ENCODE measurements at places on chromosomes 12 and 14.

- DNase-seq, result peak; percentile 92
Measured at GRCh38 chr14:95686935-95687334, 709 bp downstream of the TCL1B start.

GRCh38 chr14:77823378-77823777, 23.5 kb downstream of the ADCK1 start:
- no peak for DNase-seq

GRCh38 chr14:24576771-24577170, 721 bp upstream of the CTSG start:
- DNase-seq, result no peak

DNA sequence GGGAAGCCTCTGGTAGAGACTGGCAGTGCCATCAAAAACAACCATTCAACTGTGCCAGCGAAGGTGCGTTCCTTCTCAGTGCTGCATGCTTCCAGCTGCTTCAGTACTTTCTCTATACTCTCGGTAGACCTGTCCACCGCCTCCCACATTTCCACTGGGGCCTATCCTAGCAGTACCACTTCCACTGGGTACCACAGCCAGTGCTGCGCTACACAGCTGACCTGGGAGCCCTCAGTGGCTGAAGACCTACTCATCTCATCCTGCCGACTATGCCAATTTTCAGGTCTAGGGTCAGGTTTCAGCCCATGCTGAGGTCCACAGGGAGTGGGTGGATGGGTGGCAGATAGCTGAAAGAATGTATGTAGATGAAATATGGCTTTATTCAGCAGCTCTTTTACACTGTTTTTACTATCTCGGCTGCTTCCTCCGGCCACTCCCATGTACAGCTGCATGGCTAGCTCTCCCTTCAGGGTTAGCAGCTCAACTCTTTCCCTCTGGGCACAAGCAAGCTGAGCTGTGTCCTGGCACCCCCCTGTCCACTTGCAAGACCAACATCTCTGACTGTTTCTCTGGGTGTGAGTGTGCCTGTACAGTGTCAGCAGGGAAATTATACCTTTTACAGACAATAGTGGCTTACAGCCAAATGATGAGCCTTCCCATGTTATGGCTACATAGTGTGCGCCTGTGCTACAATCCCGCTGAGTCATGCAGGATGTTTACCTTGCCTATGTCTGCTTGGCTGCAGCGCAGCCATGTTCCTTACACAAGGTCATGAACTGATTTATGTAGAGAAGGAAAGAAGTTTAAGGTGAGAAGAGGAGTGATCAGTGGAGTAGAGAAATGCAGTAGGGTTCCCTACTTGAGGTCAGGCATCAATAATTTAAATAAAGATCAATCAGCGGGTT, 125.7 kb upstream of the DDHD1 start:
- DNase-seq, result peak; percentile 21

- no peak for DNase-seq
Measured at GRCh38 chr12:49545815-49546214, 7.0 kb downstream of the KCNH3 start.

DNA sequence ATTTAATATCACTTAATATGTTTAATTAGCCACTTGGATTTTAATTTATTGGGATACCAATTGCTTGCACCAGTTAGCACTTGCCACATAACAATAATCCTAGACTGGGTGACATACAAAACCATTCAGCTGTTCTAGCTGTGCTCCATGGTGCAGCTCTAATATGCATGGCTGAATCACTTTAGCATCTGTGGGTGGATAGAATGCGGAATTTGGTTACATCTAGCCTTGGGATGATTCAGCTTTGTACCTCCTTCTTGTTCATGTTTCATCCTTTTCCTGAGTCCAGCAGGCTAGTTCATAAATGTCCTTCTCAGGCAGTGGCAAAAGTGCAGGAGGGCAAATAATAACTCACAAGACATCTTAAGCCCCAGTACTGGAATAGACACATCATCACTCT, 1263.0 kb downstream of the LRFN5 start:
- DNase-seq, result no peak

GRCh38 chr12:38776647-38777046, 128.7 kb downstream of the CPNE8 start:
- no peak for DNase-seq

- peak; percentile 54 for DNase-seq
Measured at GRCh38 chr14:73125169-73125588, 11.1 kb upstream of the PSEN1 start.

DNA sequence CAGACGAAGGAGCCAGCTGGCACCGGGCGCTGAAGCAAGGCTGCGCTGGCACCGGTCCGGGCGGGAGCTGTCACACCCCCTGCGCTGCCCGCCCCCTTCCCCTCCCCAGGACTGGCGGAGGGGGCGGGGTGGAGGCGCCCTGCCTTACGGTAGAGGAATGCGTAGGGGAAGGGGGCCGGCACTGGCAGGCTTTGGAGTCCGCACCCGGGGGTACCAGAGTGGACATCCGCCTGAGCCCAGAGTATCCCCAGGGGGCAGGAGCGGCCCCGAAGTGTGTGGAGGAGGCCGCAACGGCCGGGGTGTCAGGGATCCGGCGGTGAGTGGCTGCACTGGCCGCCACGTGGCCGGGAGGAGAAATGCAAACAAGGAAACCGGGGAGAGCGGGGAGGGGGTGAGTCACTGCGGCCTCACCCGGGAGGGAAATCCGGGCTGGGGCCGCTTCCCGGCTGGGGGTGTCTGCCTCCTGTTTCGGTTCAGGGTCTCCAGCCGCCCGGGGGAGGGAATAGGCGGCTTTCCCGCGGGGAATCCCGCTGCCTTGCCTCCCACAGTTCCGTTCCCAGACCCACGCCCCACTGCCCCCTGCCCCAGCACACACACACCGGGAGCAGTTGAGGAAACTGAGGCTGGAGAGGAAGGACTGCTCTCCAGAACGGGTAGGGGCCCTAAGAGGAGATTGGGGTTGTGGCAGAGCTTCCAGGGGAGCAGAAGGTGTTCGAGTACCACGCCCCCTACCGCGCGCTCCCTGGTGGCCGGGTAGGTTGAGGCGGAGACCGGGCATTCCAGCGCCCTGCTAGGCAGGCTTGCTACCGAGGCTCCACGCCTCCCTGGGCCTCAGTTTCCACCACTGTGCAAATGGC, at the start of gene RAPGEF3:
Gene RAPGEF3 (minus strand): TSS at position 47 of the 857 bp plus-strand sequence. CDS start 324 bp downstream, outside the sequence.
- peak; percentile 80 for DNase-seq

GRCh38 chr14:99239661-99240092, 32.3 kb downstream of the BCL11B start:
- DNase-seq, result no peak

DNA sequence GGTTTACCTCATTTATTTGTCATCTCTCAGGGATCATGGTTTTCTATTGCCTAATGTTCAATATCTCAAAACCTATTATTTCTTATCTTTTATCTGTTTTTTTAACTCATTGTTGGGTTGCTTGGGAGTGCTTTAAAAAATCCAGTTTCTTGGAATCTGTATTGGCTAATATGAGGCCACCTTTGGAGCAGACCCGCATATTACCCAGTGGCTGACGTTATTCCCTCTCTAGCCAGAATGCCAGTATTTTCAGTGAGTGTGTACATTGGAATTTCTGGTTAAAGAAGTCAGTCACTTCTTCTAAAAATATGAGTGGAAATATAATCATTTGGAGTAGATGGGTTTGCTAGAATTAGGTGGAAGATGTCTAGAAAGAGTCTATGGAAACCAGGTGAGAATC, 38.3 kb downstream of the PRMT8 start:
- DNase-seq, result no peak

DNA sequence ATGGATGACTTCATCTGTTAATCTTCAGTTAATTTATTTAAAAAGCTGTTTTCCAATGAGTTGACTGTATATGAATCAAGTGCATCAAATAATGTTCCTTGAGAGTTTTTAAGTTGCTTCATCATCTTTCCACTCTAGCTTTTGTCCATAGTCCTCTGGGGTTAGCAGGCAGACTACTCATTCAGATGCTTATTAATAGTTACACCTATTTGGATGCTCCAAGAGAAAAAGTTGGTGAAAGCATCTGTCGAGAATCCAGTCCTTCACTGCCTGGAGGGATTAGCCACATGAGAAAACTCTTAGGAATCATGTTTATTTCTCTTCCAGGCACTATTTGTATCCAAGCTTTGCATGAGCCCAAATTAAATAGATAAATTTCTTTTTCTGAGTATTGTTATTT, 70.2 kb downstream of the DACT1 start:
- DNase-seq, result no peak

DNA sequence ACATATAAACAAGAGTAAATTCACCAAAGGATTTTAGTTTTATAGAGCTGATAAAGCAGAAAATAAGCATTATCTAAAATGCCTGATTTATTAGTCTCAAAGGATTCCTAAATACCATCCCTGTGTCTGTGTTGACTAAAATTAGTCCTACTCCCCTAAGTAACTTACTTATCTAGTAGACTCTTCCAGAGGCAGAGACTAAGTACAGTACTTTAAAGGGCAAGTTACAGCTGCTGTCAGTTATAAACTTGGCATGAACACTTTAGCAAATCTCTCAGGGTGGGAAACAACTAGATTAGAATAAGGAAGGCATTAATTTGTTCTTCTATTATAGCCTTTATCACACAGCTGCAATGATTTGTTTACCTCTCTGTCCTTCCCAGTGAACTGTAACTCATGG, 46.0 kb downstream of the ATP2B1 start:
- DNase-seq, result no peak

GRCh38 chr12:98744680-98745079, 99.6 kb downstream of the APAF1 start:
- no peak for DNase-seq

- DNase-seq, result no peak
Measured at GRCh38 chr14:106013879-106014376, 487.5 kb downstream of the TMEM121 start.

DNA sequence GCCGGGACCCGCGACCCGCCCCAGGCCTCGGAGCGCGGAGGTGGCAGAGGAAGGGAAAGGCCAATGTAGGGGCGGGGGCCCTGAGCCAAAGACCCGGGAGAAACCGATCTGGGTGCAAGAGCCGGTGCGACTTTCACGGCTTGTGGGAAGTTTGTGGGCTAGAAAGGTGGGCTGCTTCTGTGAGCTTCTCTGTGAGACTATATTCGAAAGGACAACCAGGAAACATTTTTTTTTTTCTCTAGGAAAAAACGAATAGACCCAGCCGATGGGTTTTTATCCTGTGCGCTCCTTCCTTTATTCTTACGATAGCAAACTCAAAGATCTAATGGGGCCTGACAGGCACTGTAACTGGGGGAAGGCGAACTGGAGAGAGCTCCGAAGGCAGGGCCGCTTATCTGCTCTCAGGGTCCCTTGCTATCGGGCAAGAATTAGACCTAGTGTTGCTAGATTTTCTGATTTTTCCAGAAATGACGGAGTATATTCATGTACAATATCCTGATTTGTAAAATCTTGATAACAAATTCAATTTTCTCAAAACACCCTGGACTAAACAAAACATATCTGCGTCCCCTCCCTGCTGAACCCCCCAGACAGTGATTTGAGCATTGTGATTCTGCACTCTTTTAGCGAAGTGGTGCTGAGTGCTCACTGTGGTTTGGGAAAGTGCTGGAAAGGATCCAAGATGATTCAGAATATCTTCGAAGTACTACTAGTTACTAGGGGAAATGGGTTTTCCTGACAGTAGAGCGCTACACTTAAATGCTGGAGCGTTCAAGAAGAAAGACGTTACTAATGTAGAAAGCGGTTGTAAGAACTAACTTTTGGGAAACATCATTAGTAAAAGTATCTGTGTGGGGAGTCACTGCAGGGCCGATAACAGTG, 563 bp upstream of the STXBP6 start:
- DNase-seq, result no peak

GRCh38 chr12:105876396-105876927, 262.3 kb downstream of the NUAK1 start:
- DNase-seq, result no peak

GRCh38 chr12:51721282-51721940, 127.1 kb downstream of the FIGNL2 start:
- DNase-seq, result no peak

DNA sequence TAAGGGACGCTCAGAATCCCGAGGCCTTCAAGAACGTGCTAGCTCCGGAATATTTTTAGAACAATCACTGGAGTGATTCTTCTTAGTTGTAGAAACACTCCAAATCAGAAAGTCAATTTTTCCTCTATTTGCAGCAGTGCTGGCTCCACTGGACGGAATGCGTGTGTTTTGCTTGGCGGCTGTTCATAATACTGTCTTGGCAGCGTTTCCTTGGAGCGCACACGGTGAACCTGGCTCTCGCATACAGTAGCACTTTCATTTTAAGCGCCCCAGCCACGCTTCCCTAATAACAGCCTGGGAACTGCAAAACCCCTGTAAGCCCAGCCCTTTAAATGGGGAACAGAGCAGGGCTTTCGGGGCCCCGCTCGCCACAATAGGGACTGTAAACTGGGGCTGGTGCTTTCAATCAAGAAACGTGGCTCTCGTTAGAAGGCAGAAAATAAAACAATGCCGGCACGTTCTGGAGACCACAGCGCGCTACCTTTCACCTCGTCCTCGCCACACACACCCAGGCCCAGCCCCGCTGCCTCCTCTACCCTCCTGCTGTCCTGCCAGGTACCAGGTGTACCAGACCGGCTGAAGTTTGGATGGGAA, 79.9 kb downstream of the BCL11B start:
- peak; percentile 37 for DNase-seq

GRCh38 chr12:47377414-47378221, 297.9 kb upstream of the AMIGO2 start:
- no peak for DNase-seq

GRCh38 chr14:20998674-20999366, at the start of gene SLC39A2:
Gene SLC39A2 (plus strand): TSS chr14:20999293. CDS start chr14:20999447, 154 bp downstream.
- DNase-seq, result no peak

DNA sequence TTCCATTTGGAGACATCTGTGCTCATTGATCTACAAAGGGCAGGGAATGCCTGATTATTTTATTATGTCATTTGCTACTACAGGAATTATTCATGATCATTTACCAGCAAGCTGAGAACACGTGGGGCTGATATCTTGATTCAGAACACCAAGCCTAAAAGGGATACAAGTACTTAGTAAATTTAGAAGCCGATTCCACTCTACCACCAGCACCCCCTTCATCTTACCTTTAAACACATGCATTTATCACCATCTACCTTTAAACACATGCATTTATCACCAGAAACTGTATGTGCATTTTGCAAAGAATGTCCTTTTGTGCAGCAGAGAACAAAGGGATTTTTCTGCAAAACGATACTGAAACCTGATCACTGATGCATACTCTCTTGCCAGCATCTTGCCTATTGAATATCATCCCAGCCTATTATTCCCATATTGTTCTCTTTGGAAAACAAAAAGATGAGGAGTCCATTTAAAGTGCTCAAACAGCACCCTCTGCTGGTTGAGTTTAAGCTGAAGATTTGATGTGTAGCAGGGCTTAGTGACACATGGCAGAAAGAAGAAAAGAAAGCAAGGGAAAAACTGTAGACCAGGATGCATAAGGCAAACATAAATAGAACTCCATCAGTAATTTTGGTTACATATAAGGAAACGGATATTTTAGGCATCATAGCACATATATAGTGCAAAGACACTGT, 132.6 kb upstream of the PLEKHG7 start:
- DNase-seq, result peak; percentile 78

GRCh38 chr12:54443446-54443845, 24.4 kb upstream of the ITGA5 start:
- no peak for DNase-seq

DNA sequence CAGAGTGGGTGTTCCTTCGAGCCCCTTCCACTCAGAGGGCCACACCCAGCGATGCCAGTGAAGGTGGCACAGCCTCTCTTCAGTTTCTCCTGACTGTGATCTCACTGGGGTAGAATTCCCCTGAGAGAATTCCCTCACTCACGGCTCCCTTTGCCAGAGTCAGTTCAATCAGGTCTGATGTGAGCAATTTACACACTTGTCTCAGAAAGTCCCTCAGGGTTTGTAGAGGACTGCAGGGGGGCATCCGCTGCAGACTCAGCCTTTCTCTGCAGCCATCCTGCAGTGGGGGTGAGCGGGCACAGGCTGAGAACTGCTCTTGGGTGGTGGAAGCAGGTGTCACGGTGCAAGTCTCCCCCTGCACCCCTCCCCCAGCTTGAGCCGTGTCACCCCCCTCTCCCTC, 205.4 kb upstream of the PRMT8 start:
- no peak for DNase-seq
